Stimulated activated CD4-positive, alpha-beta T cell treated with anti-CD3 and anti-CD28 coated beads, TNF-alpha, amount 100 ng/mL, for 1 hour (primary cell): ENCODE measurements at places on chromosomes 6 and 20.

DNA sequence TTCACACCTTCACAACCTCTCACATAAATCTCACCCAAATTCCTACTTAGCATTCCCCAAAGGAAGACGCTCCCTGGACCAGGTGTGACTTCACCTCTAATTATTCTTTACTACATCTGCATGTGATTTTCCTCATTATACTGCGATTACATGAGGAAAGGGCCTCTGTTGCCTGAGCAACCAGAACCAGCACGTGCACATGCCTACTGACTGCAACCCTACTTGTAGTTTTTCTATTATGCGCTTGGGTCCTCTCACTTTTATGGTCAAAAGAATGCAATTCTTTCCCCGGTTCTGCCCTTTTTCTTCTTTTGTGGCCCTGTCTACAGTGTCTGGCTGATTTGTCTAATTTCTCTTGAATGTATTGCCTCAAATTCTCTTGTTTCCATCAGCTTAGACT is 20.4 kb upstream of the ANKEF1 start:
- no peak for DNase-seq

GRCh38 chr6:78909391-78909790 is 42.0 kb downstream of the IRAK1BP1 start:
- DNase-seq = no peak

DNA sequence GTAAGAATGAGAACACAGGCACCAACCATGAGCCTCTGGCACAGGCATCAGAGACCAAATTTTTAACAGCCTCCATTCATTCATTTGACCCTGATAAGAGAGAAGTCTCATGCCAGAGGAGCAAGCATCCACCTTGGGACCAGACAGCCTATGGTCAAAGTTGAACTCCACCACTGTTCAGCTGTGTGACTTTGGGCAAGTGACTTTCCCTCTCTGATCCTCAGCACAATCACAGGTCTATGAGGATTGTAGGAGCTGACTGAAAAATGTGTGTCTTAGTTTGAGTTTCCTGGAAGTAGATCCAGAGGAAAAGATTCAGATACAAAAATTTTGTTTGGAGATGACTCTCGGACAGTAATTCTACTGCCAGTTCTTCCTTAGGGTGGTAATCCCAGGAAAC is 645.1 kb upstream of the DEFB115 start:
- DNase-seq = no peak

GRCh38 chr20:33209789-33210188 is 7.4 kb upstream of the BPIFA3 start:
- peak; percentile 5 for DNase-seq

GRCh38 chr6:39530201-39530759 is 194.9 kb downstream of the KIF6 start:
- no peak for DNase-seq

GRCh38 chr6:155093430-155093829 is 98.3 kb downstream of the TIAM2 start:
- DNase-seq = peak; percentile 5

GRCh38 chr6:11975353-11975977 is 36.6 kb upstream of the HIVEP1 start:
- DNase-seq = no peak

DNA sequence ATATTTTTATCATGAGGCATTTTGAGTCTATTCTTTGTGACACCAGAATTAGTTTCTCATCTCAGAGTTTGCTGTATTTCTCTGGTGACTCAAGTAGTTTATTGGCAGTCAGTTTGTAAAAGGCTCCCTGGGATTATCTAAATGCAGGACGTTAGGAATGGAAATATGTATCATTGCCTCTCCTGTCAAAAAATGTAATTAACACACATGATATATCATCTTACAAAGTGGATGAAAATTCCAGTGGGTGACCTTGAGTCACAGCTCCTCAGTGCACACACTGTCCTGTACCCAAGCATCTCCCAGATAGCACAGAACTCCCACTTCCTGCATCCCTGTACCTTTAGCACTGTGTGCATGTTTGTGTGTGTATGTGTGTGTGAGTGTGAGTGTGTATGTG is 258.6 kb downstream of the LAMA2 start:
- no peak for DNase-seq

- no peak for DNase-seq
Observed at GRCh38 chr20:35085477-35086225, 7.0 kb downstream of the TRPC4AP start.

DNA sequence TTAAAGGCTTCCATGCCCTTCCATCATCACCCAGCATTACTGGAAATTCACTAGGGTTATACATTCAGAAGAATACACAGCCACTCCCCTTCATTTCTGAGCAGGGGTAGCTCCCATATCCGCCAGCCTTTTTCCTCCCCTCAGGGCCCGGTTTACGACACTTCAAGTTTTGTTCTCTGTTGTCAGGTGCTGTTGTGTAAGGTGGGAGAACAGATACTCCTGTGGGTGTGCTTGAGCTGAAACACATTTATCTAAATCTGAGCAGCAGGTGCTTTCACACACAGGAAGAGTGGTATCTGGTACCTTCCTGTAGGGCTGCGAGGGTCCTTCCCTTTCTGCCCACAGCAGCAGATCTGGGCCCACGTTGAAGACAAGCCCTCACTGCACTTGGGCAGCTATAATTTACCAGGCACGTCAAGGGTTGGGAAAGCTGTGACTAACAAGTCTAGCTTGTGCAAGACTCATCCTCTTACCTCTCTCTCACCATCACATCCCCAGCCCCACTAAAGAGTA is 215.8 kb upstream of the RREB1 start:
- no peak for DNase-seq

- no peak for DNase-seq
Observed at GRCh38 chr6:147726342-147726741, 217.9 kb downstream of the SAMD5 start.

GRCh38 chr6:12012558-12013306 is 620 bp downstream of the HIVEP1 start:
- DNase-seq = no peak

GRCh38 chr6:130794010-130794697 is 33.1 kb upstream of the SMLR1 start:
- no peak for DNase-seq

- no peak for DNase-seq
Observed at GRCh38 chr20:11430652-11431051, 487.0 kb upstream of the BTBD3 start.

DNA sequence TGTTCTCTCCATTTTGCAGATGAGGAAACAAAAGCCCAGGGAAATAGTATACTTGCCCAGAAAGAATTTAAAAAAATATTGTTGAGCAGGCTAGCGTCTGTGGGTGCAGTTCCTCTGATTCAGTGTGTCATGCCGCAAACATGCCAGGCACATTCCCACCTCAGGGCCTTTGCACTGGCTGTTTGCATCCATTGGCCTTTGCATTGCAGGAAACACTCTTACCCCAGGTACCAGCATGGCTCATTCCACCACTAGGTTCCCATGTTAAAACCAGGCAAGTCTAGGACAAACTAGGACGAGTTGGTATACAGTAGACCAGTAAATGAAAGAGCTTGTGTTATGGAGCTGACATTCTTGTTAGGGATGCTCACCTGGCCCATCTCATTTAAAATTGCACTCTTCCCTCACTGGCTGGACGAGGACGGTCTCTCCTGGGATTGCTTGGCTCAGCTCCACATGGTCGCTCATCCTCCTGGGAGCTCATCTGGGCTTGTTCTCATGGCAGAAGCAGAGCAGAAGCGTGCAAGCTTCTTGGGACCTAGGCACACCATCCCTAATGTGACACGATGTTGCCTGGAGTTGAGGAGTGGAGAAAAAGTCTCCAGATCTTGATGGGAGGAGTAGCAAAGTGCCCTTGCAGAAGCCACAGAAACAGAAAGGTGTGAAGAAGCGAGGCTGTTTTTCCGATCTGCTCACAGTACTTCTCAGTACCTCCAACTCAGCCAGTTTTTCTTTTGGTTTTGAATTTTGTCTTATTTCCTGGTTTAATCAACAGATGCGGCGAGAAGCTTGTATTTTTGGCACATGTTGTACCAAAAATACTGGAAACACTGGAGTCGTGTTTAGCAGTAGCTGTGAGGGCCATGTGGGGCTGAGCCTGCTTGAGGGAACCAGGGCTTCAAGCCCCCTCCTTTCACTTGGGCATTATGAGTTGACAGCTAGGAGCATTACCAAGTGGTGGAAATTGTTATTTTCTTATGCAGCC is 13.9 kb downstream of the ZNF831 start:
- DNase-seq = no peak

DNA sequence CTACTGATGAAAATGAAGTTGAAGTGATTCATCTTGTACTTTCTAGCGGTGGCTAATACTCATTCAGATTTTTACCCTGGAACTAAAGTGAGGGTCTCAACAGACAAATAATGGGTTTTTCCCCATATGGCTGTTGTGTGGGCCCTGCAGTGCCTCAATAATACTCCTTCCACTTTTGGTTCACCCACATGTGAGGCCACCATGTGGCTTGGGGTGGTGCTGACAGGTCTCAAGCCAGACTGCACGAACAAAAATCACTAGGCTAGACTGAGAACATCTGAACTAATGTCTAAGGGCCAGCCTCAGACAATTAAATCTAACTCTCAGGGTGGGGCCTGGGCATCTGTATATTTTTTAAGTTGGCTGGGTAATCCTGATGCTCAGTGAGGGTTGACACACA is 7.9 kb upstream of the COL12A1 start:
- no peak for DNase-seq

- DNase-seq = no peak
Observed at GRCh38 chr6:29958921-29959320, 16.6 kb downstream of the HLA-A start.

DNA sequence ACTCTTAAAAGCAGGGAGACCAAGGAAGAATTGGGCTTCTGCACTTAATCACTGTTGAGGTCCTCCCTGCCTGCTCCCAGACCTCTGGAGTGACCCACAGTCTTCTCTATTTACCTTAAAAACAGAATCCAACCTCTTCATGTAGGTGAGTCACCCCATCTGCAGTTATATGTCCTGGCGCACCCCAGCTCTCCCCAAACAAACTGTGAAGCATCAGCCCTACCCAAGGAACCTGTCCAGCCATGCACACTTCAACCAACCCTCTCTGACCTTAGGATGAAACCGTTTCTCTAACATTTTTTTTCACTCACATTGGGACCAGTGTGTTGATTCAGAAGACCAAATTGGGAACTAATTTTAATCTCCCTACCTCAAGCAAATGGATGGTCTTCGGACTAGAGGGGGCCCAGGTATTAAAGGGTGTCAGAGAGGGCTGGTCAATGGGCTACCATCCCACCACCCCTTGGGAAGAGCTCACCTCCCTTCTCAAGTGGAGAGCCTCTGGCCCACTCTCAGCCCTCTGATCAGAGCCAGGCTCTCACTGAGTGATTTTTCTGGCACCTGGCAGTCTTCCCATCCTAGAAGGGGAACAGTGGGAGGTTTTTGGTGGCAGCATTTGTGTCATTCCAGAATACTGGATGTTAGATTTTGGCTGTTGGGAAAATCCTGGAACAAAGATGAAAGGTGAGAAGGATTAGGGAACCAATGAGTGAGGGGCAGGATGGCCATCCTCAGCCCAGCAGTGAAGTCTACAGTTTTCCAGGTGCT is 203.6 kb downstream of the LRFN2 start:
- DNase-seq = no peak

- no peak for DNase-seq
Observed at GRCh38 chr6:4903751-4904370, 100.0 kb downstream of the RPP40 start.

GRCh38 chr6:157029980-157030690 is 253.0 kb downstream of the ARID1B start:
- DNase-seq = no peak

- DNase-seq = no peak
Observed at GRCh38 chr6:2109796-2110195, 135.6 kb downstream of the GMDS start.

DNA sequence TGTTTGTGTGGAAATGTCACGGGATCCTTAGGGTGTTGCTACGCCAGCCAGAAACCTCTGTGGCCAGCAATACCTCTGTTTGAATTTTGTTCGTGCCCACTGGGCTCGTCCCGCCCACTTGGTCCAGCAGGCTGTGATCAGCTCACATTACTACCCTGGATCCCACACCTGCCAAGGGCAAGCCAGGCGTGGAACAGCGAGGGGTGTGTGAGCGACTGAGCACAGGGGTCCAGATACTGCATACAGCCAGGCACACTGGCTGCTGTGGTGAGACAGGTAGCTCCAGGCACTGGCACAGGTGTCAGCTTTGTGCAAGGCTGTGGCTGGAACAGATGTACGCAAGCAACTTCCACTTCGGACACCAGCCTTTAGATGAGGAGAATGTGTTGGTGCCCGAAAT is 718.9 kb downstream of the EPHA7 start:
- no peak for DNase-seq

DNA sequence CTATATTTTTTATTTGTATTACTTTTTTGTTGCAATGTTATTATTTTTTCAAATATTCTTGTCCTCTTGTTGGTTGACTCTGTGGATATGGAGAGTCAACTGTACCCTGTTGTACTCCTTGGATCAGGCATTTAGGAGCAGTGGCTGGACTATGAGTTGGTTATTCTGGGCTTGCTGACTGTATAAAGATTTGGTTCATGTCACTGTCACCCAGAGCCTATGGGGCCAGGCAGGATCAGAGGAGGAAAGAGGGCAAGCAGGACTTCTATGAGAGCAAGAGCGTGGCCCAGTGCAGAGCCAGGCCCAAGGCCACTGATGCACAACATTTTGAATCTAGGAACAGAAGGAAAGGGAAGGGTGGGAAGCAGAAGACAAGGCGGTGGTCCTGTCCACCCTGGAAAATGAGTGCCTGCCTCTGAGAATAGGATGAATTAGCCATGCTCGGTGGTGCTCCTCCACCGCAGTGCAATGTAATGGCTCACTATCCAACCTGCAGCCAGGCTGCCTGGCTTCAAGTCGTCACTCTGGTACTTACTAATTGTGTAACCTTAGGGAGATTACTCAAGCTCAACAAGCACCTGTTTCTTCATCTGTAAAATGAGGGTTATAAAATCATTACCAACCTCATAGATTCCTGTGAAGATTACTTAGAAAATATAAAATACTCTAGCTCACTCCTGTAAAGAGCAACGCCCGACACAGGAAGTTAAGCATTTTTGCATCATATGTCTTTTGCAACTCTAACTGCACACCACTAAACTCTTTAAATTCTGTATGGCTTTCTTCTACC is 192.1 kb downstream of the KCNQ5 start:
- no peak for DNase-seq

GRCh38 chr6:34679552-34680253 is 16.9 kb downstream of the ILRUN start:
- no peak for DNase-seq

- DNase-seq = no peak
Observed at GRCh38 chr6:74632196-74632875, 573.5 kb downstream of the COL12A1 start.

GRCh38 chr6:84448331-84448730 is 220.9 kb upstream of the CEP162 start:
- no peak for DNase-seq
